CD4-positive, alpha-beta T cell (primary cell): ENCODE measurements at places on chromosomes 13 and 19.
A peak's percentile ranks its signal among the peaks of the same experiment; 100 is the strongest.

- no peak for DNase-seq
Observed at GRCh38 chr19:41933693-41934426, 5.6 kb upstream of the ERFL start.

DNA sequence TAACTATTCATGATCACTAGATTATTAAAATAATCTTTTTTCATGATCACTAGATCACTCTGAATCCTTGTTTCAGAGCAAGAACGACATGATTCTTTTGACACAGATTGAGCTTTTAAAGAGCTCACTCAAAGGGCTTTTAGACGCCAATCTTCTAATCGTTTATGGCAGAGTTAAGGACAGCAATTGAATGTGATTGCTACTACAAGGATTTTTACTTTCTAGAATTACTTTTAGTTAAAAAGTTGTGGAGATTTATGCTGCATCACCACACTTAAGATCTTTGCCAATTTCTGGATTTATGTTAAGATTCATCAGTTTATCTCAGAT is 1.3 kb downstream of the EXOSC8 start:
- no peak for DNase-seq

GRCh38 chr19:10915130-10916091 is 13.0 kb downstream of the YIPF2 start:
- DNase-seq = no peak

DNA sequence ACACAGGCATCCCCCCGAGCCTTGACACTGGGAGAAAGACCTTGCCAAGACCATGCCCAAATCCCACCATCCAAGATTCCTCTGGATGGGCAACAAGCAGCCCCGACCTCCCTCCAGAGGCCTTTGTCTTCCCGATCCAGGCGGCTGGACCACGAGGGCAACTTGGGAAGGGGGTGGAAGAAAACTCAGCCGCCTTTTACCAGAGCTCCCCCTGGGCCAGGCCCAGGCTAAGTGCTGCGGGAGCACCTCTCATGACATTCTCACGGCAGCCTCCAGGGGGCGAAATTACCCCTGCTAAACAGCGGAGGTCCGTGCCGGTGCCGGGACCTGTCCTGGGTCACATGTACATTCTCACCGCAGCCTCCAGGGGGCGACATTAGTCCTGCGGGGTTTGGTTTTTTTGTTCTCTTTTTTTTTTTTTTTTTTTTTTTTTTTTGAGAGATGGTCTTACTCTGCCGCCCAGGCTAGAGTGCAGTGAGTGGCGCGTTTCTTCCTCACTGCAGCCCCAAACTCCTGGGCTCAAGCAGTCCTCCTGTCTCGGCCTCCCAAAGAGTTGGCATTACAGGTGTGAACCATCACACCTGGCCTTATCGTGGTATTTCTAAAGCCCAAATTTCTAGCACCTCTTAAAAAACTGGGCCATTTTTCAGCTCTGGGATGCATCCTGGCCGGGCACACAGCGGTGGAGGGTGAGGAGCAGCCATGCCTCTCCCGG is 2.1 kb upstream of the RSPH6A start:
- peak; percentile 94 for DNase-seq

DNA sequence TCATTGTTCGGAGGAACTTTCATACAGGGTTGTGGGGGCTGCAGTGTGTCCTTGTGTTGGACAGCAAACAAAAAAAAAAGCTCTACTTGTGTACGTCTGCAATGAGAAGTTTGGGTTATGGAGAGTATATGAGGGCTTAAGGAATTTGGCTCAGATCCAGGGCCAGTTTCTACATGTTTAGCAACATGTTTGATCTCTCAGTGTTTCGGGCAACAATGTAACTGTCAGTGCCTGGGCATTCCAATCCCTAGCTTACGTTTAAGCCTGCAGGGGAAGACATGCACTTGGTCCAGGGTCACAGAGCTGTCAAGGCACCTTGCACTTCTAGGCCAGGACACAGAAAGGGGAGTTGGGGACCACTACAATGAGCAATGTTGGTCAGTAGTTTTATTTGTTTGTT is 13.9 kb downstream of the ZNF543 start:
- no peak for DNase-seq

DNA sequence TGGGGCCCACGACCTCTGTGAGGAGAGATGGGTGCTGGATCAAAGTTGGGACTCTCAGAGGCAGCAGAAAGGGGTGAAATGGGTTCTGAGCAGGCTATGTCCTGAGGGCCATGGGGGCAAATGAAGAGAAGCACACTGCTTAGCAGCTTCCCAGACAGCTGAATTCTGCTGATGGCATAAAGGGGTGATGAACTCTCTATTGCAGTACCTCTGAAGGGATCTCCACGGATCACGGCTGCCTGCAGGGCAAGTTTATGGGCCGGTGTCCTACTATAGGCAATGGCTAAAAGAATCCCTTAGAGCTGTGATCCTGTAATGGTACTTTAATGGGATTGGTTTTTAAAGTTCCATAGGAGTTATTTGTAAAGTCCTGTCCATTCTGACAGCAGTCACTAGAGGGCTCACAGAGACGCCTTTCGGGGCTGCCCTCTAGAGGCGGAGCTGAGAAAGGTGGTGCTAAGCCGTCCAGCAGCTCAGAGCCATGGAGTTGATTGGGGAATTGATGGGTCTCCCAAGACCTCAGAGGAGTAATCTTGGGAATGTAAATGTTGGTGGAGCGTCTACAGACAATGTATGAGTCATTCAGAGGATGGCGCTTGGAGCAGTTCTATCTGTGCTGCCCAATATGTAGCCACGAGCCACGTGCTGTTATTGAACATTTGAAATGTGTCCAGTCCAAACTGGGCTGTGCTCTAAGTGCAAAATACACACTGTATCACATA is 287.3 kb downstream of the COG6 start:
- peak; percentile 82 for DNase-seq

GRCh38 chr13:28037399-28037798 is 48.9 kb upstream of the URAD start:
- no peak for DNase-seq

DNA sequence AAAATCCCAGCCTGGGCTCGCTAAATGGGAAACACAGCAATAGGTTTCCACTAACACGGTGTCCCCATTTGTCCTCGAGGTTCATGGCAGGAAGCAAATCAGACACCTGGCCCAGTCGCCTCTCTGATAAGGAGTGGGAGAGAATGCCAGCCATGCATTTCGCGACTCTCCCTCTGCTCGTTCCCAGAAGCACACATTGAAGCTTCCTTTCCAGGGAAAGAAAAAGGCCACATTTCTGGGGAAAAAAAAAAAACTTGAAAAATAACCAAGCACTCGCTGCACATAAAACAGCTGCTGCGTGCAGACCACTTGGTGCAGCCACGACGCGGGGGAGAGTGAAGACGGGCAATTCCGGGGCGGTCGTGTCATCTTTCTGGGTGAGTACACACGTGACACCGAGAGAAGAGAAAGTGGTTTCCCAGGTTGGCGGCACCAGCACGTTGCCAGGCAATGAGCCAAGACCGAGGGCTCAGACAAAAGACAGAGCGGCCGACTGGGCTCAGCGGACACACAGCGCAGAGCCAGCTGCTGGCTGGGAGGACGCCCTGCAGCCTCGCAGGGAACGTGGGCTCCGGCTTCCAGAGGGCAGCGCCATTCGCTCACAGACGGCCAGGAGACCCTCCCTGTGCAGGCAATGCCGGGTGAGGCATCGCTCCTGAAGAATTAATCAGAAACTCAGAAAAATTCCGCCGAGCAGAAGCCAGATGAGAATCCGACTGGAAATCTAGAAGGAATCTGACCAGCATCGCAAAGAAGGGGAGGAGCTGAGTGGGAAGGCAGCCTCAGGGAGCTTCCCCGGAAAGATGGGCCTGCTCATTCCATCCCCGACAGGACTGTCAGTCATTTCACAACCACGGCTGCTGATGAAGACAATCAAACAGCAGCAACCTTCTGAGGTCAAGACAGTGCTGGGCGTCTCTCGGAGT is 83.2 kb upstream of the IRS2 start:
- no peak for DNase-seq

DNA sequence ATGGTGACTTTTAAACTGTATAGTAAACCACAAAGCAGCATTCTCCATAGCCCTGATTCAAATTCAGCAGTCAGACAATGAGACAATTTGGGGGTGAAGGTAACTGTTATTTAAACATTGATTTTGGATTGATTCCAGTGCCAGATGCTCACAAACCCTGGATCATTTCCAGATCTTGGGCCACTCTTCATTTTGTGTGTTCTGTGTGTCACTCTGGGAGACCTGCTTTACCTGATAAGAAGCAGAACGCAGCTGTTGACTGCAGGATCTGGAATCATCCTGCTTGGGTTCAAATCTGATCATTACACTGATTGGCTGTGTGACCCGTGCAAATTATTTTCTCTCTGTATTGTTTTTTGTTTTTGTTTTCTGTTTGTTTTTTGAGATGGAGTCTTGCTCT is 4.0 kb upstream of the PCDH8 start:
- DNase-seq = no peak

DNA sequence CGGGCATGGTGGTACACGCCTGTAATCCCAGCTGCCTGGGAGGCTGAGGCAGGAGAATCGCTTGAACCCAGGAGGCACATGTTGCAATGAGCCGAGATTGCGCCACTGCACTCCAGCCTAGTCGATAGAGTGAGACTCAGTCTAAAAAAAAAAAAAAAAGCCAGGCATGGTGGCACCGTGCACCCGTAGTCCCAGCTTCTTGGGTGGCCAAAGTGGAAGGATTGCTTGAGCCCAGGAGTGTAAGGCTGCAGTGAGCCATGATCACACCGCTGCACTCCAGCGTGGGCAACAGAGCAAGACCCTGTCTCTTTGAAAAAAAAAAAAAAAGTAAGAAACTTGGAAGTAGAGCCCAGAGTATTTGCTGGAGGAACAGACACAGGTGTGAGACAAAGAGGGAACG is 27.7 kb downstream of the CCDC8 start:
- DNase-seq = no peak

- no peak for DNase-seq
Observed at GRCh38 chr13:33649212-33649878, 168.6 kb upstream of the RFC3 start.

GRCh38 chr13:32135056-32135390 is 103.4 kb downstream of the FRY start:
- no peak for DNase-seq

DNA sequence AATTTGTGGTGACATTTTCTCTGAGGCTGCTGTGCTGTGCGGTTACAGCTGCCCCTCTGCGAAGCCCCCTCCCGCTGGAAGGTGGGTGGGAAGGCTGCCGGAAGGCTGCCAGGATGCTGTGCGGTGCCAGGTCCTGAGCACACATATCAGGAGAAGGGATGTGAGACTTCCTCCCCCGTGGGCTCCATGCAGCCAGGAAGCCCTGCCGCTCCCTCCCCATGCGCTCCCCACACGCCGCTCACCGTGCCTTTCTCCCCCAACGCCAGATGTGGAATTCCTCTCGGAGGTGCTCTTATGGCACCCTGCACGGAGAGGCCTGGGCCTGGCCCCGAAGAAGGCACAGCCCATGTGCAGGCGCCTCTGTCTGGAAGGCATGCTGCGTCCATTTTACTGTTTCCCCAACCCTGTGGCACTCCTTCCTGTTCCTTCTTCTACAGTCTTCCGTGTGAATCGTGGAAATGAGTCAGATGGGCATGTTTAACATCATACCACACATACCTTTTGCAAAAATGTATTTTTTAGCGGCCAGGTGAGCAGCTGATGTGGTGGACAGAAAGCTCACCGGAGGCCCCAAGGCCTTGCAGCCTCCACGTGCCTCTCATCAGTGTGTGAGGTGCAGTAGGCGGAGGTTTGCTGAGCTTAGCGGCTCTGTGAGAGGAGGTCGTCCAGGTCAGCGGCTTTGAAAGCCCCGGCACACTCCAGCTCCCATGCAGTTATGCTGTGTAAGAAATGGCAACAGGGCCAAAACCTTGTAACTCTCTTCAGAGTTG is 88.0 kb downstream of the ATP11A start:
- no peak for DNase-seq

DNA sequence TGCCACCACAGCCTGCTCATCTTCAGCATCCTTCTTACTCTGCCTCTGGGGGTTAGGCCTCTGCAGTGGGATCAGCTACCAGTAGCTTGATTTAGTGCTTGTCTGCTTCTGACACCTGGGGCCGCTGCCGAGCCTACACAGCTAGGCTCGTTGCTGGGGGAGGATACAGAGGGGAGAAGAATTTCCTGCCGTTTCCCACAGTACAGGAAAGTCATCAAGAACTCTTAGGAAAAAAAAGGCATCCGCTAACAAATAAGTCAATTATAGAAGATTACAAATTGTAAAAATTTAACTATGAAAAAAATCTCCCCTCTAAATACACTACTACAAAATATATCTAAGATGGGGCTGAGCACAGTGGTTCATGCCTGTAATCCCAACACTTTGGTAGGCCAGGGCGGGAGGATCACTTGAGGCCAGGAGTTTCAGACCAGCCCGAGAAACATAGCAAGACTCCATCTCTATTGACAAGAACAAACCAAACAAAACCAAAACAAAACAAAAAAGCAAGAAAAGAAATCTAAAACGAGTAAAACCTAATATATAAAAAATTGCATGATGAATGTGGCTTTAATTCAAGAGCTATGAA is 26.7 kb downstream of the LATS2 start:
- no peak for DNase-seq

- DNase-seq = no peak
Observed at GRCh38 chr13:47837104-47837880, 163.8 kb downstream of the SUCLA2 start.

- no peak for DNase-seq
Observed at GRCh38 chr13:30410705-30411125, 11.6 kb upstream of the UBE2L5 start.

GRCh38 chr19:584240-585001 is 5.3 kb upstream of the HCN2 start:
- DNase-seq = peak; percentile 83

GRCh38 chr13:70568571-70568970 is 460.3 kb upstream of the KLHL1 start:
- no peak for DNase-seq

GRCh38 chr19:5880604-5881078 is 10.3 kb upstream of the FUT5 start:
- no peak for DNase-seq

GRCh38 chr13:77002590-77003190 is 10.8 kb downstream of the CLN5 start:
- no peak for DNase-seq

DNA sequence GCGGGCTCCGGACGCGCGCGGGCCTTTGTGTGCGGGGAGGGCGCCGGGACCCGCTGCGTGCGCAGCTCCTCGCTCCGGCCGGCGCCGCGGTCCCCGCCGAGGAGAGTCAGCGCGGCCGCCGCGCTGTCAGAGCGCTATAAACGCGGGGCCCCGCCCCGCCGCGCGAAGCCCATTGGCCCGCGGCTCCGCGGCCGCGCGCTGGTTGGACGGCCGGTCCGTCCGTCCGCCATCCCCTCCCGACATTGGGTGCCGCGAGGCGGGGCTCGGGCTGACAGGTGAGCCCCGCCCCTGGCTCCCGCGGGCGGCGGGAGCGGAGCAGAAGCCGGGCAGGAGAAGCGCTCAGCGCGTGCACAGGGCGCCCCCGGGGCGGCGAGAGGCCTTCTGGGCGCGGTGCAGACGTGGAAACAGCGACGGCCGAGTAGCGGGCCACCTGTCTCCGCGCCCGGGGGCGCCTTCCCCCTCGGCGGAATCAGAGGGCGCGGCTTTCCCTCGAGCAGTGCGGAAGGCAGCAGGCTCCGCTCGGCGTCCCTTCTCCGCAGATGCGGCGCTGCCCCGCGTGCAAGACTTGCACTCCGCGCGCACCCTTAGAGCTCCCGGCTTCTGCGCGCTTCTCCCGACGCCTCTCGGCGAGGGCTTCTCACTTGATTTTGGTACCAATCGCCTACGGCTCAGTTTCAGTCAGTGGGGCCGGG is at the start of gene EFNB2:
EFNB2 (minus strand) TSS at position 111 of the 692 bp plus-strand sequence. CDS start 698 bp downstream, outside the sequence.
- DNase-seq = peak; percentile 77
